ENCODE measurements at places on chromosomes 6 and 20.

DNA sequence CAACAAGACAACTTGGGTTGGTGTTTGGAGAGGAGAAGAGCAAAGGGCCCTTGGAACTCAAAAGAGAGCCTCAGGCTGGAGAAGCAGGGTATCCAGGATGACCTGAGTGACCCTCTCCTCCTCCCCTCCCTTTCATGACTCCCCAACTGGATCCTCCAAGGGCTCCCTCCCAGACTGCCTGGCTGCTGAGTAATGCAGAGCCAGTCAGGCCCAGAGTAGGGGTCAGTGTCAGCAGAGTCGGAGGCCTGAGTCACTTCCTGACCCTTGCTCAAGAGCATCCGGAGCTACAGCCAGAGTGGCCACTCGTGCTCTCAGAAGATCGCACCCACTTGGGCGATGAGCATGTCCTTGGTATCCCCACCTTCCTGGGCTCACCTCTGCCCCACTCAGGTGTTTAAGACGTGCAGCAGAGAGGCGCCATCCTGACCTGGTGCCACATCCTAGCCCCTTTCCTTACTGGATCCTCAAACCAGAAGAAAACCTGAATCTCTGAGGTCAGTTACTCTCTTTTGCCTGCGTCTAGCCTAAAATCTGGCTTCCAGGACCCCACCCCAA, 2.8 kb upstream of the MAPK13 start:
- DNase-seq, result peak; percentile 71

GRCh38 chr6:40358473-40359460, 228.4 kb downstream of the LRFN2 start:
- DNase-seq, result no peak

DNA sequence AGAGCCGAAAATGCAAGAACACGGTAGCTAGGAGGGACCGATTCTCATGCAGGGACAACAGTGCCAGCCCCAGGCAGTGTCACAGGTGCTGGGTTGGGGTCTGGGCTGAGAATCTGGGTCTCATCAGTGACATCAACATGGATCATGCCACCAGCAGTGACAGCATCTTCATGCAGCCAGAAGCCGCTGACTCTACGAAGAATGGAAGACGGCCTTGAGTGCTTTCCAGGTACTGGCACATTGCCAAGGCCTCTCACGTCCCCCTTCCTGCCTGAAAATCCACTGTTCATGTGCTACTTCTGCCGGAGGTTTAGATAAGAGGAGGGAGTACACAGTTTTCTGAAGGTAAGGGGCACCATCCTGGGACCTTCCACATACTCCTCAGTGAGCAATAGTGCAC, 141.1 kb upstream of the FOXQ1 start:
- DNase-seq, result no peak

GRCh38 chr6:114833211-114833610, 490.4 kb upstream of the HS3ST5 start:
- no peak for DNase-seq

GRCh38 chr6:8683204-8683603, 247.9 kb upstream of the SLC35B3 start:
- DNase-seq, result no peak

DNA sequence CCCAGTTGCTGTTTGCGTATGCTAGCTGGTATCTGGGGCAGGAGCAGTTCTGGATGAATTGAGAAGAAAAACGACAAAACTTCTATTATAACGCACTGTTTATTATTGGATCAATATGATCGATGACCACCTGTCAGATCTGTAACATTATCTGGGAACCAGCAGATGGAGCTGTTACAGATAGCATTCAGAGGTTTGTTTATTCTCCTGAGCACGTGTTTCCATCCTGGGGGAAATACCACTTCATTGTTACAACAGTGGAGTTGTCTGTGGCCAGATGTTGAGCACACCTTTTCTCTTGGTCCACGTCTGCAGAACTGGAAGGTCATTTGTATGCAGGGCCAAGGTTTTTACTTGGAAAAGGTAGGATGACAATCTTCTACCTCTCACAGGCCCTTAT, 16.0 kb upstream of the NKX2-2 start:
- DNase-seq, result peak; percentile 39

GRCh38 chr6:125913864-125914351, 42.7 kb upstream of the HINT3 start:
- peak; percentile 97 for DNase-seq

DNA sequence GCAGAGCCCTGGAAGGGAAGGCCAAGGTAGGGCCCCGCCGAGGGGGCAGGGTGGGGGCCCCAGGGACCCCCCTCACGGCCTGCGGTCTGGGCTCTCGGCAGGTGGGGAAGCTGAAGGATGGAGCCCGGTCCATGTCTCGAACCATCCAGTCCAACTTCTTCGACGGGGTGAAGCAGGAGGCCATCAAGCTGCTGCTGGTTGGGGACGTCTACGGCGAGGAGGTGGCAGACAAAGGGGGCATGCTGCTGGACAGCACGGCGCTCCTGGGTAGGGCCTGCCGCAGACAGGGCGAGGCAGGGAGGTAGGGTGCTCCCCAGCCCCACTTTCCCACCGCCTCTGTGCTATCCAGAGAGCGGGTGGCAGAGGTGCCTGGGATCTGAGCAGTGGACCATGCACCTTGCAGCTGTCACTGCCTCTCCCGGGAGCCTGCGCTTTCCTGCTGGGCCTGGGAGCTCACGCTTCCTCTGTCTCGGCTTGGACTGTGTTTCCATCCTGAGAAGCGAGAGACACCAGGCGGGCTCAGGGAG, 83.1 kb downstream of the SYNJ2 start:
- no peak for DNase-seq

DNA sequence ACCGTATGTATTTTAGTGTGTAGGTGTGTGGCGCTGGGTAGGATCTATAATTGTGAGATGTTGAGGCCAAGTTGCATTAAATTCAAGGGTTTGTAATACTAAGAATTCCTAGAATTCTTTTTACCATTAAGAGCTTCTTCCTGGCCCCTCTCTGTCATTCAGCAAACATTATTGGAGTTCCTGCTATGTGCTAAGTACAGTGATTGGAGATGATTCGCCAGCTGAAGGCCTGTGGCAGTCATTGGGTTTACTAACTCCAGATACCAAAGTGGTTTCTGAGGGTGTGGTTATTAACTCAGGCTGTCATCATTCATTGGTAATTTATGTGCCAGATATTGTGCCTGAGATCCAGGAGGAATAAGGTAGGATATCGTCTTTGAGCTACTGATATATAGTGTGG, 167.1 kb downstream of the LAMA2 start:
- DNase-seq, result no peak

GRCh38 chr6:30879684-30880427, 4.5 kb upstream of the DDR1 start:
- no peak for DNase-seq

All from MCF 10A (cell line).